Caki2 (cell line): ENCODE measurements at places on chromosomes 6 and 20. TPM values are rescaled to one million over a fixed set of nuclear protein-coding genes. Genes with fewer than 3 reads are reported as not detected.

- DNase-seq: no peak
Measured at GRCh38 chr6:161682982-161683381, 409.1 kb upstream of the AGPAT4 start.

DNA sequence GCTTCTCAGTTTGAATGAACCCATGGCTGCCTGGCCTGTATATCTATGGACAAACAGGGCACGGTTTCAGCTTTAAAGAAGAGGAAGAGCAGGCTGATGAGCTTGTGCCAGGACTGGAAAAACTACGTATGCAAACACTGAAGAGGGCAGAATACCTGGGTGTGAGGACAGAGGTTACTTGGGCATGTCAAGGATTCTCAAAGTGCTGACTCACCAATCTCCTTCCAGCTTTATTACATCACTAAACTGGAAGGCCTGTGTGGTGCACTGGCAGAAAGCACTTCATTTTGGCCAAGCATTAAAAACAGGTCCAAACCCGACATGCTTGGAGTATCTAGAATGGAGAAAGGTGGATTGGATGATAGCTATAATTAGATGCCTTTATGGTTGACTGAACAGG, 95.2 kb downstream of the GMPR start:
- DNase-seq: peak; percentile 58

Gene SLC32A1
- not detected in 2 replicates for total RNA-seq

DNA sequence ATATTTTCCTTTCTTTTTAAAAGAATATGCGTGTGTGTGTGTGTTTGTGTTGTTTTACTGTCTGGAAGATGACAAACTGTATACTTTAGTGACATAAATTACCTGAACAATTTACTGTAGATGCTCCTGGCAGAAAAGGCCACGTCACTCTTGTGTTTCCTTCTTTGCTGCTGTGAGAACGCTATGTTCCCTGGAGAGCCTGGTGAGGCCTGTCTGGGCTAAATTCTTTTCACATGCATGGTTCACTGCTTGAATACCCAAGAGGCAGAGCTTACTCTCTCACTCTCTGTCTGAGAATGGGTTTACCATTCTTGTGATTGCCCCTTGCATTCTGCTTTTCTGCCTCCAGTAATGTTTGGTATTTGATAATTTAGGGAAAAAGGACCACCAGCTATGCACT, 64.3 kb downstream of the EDN1 start:
- DNase-seq: no peak

DNA sequence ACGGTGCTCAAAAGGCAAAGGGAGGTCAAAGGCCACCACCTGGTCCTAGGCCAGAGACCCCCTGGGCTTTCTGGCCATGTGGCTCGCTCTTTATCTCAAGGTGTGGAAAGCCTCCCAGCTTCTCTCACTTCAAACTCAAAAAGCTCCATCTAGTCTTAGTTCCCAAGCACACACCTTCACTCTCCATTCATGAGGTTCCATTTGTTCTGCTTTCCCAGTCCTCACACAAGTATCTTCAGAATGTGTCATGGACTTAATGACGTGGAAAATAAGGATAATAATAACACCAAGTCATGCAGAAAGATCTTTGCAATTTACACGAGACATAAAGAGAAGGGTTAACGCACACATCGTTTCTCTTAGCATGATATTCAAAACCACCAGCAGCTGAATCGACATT, 219.3 kb downstream of the GMDS start:
- DNase-seq: peak; percentile 60

GRCh38 chr6:75824160-75824559, 75.1 kb downstream of the MYO6 start:
- DNase-seq: no peak

DNA sequence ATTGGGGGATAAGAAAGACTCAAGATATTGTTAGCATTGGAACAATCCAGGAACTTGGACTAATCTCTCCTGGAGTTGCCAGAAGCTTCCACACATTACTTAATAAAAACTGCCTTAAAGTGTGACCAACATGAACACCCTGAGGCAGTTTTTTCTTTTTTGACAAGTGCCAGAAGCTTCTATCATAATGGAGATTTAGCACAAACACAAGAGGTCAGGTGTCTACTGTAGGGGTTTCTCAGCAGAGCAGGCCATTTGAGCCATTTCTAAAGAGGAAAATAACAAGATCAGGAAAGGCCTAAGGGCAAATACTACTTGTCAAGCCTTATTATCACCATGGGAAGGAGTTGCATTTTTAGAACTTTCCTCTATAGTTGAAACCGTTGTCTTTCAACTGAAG, 361.5 kb downstream of the EPM2A start:
- DNase-seq: no peak

GRCh38 chr20:34181484-34181883, 59.7 kb upstream of the ASIP start:
- no peak for DNase-seq

DNA sequence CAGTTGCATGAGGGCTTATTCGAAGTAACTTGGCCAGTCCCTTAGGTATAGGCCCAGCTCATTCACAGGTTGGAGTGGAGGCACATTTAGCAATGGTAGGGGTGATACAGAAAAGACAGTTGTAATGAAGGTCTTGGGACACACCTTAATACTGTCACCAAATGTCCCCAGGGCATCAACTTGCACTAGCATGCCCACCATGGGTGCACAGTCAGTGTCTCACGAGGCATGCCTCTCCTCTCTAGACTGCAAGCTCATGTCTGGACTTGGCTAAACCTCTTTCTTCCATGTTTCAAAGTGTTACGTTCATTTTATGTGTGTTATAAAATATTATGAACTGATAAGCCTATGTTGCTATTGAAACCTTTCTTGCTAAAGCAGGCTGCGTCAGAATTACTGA, 124.0 kb upstream of the ECI2 start:
- no peak for DNase-seq

DNA sequence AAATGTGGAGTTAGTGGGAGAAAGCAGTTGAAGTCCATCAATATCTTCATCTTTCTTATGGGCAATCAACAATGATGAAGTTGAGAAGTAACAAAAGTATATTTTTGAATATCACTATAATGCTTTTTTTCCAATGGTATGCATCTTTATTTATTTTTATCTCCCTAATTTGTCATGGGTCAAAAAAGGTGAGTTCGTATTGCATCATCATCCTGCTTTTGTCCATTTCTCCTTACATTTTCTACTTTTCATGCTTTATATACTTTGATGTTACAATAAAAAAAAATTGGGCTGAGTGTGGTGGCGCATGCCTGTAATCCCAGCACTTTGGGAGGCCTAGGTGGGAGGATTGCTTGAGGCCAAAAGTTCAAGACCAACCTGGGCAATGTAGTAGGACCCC, 101.2 kb upstream of the STXBP5 start:
- DNase-seq: no peak

- no peak for DNase-seq
Measured at GRCh38 chr6:15143086-15143485, 102.8 kb upstream of the JARID2 start.

- no peak for DNase-seq
Measured at GRCh38 chr6:37919417-37920157, 100.1 kb downstream of the ZFAND3 start.

- DNase-seq: no peak
Measured at GRCh38 chr6:41157323-41157722, 3.2 kb upstream of the TREML1 start.

Gene BPIFB1
- not detected in 2 replicates for total RNA-seq

Gene BANF2
- not detected in 2 replicates for total RNA-seq

Gene SUMO4
- total RNA-seq: not detected in 2 replicates

- no peak for DNase-seq
Measured at GRCh38 chr6:87103977-87104601, 9.2 kb upstream of the CGA start.

- no peak for DNase-seq
Measured at GRCh38 chr6:116176596-116176995, 50.7 kb upstream of the COL10A1 start.

- DNase-seq: peak; percentile 87
Measured at GRCh38 chr6:3911614-3912336, 62.6 kb downstream of the FAM50B start.

DNA sequence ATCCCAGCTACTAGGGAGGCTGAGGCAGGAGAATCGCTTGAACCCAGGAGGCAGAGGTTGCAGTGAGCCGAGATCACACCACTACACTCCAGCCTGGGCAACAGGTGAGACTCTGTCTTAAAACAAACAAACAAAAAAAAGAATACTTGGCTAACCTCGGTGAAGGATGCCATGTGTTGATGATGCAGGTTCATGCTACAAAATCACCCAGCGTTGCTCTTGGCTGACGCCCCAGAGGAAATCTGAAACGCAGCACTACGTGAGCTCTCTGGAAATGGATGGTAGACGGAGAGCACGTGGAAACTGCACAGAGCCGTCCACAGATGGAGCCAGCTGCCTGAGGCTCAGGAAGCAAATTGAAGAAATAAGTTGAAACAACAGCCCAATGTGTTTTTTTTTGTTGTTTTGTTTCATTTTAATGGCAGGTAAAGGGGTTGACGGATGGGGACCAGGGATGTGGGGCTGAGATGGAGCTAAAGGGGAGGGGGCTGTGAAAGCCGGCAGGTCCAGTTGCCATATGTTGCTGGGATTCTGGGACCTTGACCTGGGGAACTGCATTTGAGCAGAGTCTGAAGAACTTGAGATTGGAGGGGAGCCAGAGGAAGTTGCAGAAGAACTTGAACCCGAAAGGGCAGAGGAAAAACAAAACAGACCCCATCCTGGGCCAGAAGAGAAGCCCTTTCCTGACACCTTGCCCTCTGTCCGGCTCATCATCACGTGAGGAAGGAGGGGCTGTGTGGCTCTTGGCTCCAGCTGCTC, 12.8 kb upstream of the MANBAL start:
- peak; percentile 52 for DNase-seq

GRCh38 chr6:32047084-32047478, 8.9 kb downstream of the CYP21A2 start:
- peak; percentile 51 for DNase-seq

- DNase-seq: no peak
Measured at GRCh38 chr20:6311841-6312655, 189.2 kb upstream of the FERMT1 start.

Gene NRM
- 2.3 and 16.7 TPM in 2 replicates for total RNA-seq

DNA sequence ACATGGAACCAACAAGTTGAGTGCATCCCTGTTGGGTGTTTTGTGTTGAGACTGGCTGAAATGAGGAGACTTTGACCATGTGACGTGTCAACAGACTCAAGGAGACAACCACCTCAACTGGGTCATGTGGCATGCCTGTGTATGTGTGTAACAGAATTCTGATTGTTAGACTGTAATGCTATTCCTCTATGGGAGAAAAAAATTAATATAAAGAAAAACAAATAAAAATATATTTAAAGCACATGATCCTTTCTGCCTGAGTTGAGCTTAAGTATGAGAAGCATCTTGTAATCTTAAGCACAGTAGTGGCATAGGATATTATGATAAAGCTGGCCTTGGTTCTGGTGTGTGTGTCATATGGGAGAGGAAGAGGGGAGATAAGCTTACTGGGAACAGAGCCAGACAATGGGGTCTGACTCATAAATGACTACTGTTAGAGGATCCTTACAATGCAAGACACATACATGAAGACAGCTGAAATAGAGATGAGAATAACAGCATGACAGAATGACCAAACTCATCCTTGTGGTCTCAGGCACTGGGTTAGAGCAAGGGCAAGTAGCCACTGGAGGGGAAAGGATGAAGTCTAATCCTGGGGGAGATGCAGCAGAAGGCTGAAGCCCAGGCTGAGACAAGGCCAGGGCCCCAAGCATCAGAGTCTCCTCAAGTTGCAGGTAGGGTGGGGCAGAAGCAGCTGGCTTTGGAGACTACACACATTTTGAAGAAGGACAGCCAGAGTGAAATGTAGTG, 9.2 kb downstream of the TP53INP2 start:
- DNase-seq: peak; percentile 94

GRCh38 chr6:67467341-67467740, 1167.7 kb upstream of the ADGRB3 start:
- DNase-seq: no peak

GRCh38 chr6:108961985-108962384, 113.8 kb downstream of the ARMC2 start:
- DNase-seq: no peak

- DNase-seq: no peak
Measured at GRCh38 chr6:163735076-163735475, 320.6 kb downstream of the QKI start.

GRCh38 chr6:41427642-41428335, 92.4 kb downstream of the NCR2 start:
- no peak for DNase-seq

Gene IYD
- not detected in 2 replicates for total RNA-seq

Gene WFDC12
- not detected in 2 replicates for total RNA-seq

Gene LTA
- not detected in 2 replicates for total RNA-seq

- no peak for DNase-seq
Measured at GRCh38 chr6:106913676-106914280, 60.8 kb downstream of the CD24 start.

- peak; percentile 86 for DNase-seq
Measured at GRCh38 chr6:152401978-152402377, 235.2 kb downstream of the SYNE1 start.

DNA sequence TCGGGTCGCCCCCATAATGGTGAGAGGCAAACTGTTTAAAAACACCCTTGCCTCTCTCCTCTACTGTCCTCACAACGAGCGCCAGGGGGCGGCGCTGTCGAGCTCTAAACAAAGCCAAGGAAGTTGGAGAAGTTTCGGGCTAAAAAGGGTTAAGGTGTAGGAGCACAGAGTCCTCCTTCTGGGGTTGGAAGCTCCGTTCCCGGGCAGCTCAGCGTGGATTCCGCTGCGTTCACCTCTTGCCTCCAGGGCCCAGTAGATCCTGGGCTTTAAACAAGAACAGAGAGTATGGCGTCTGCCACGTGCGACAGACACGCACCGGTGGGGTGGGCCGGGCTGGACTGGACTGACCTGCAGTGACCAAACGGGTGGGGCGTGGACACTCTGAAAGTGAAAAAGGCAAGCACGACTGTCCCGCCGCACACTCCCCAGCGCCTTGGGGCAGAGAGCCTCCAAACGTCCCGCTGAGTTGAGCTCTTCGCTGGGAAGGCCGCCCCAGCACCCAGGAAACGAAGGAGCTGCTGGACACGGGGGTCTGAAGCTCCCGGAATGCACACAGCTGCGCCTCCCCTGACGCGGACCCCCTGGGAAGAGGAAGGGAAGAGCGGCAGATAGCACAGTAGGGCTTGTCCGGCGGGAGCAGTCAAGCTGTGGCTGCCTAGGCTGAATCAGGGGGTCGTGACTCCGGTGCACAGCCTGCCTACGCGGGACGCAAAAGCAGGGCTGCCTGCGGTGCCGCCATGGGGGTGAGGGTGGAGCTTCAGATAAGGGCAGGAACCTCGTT, 1.6 kb upstream of the THBD start:
- peak; percentile 92 for DNase-seq

DNA sequence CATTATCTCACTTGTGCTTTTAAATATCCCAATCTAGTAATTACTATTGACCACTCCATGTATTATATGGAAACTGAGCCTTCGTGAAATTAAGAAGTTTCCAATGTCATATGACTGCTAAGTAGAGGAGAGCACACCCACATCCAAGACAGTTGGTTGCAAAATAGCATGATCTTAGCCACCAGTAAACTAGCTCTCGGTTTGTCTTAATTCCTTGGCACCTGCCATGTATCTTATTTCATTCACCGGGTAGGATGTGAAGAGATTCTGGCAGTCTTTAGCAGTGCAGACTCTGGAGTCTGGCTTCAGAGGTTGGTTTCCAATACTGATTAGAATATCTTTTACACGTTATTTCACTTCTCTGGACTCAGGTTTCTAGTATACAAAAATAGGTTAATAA, 270.3 kb downstream of the LAMA2 start:
- DNase-seq: no peak

Gene TUBB1
- not detected in 2 replicates for total RNA-seq
